ENCODE measurements at places on chromosomes 7 and 10. TPM values are rescaled to one million over a fixed set of nuclear protein-coding genes. Genes with fewer than 3 reads are reported as not detected.

The TMEM213 gene
- not detected for total RNA-seq

The MMD2 gene
- not detected for total RNA-seq

The PRKG1 gene
- total RNA-seq = 76.2 TPM

The TMEM196 gene
- not detected for total RNA-seq

The EMX2 gene
- total RNA-seq = 0.08 TPM

The DKK1 gene
- 57.4 TPM for total RNA-seq

The CPSF4 gene
- total RNA-seq = 23.5 TPM

The TET1 gene
- 1.4 TPM for total RNA-seq

The ZYX gene
- 25.7 TPM for total RNA-seq

The UTF1 gene
- total RNA-seq = not detected

Data from smooth muscle cell of the coronary artery (primary cell).